ENCODE measurements at places on chromosomes 1 and 21.

GRCh38 chr1:40612345-40612831, 53.1 kb downstream of the RIMS3 start:
- DNase-seq = peak; percentile 27

- DNase-seq = no peak
These were observed 17.4 kb upstream of the SLC2A5 start for GRCh38 chr1:9086796-9087195.

- no peak for DNase-seq
These were observed 27.9 kb upstream of the BMP8B start for GRCh38 chr1:39816415-39817090.

GRCh38 chr1:172450524-172450885, 6.6 kb upstream of the PIGC start:
- DNase-seq = no peak

- no peak for DNase-seq
These were observed 1.2 kb upstream of the DENND1B start for GRCh38 chr1:197776351-197777105.

- DNase-seq = no peak
These were observed 83.9 kb upstream of the EDEM3 start for GRCh38 chr1:184838504-184838951.

DNA sequence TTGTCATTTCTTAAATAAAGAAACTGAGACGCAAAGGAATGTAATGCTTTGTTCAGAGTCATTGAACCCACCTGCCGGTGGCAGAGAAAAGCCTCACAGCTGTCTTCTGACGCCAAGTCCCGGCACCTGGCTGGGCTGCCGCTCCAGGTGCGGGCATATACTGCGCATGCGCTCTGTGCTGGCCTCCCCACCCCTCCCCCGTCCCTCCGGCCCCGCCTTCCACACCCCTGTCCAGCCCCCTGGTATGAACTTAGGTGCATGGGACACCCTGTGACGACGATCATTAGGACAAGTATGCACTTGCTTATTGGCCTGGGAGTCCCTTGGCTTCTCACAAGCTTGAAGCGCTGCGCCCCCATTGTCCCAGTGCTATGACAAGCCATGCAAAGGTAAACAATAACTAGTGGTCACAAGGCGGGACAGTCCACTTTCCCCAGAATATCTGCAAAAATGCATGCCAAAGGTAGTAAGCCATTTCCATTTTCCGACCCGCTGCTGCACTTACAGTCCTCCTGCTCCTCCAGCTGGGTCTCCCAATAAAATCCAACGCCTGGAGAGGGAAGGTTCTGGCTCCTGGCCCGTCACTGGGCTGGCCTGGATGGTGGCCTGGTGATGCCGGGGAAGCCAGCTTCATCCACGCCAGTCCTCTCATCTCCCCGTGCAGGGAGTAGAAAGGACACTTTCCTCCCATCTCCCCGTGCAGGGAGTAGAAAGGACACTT, 100.4 kb downstream of the PSMG1 start:
- no peak for DNase-seq

- DNase-seq = no peak
These were observed 56.2 kb upstream of the FASLG start for GRCh38 chr1:172602706-172603105.

GRCh38 chr1:58862728-58863385, 79.0 kb upstream of the JUN start:
- no peak for DNase-seq

GRCh38 chr21:25664491-25664931, 25.5 kb downstream of the JAM2 start:
- DNase-seq = no peak

DNA sequence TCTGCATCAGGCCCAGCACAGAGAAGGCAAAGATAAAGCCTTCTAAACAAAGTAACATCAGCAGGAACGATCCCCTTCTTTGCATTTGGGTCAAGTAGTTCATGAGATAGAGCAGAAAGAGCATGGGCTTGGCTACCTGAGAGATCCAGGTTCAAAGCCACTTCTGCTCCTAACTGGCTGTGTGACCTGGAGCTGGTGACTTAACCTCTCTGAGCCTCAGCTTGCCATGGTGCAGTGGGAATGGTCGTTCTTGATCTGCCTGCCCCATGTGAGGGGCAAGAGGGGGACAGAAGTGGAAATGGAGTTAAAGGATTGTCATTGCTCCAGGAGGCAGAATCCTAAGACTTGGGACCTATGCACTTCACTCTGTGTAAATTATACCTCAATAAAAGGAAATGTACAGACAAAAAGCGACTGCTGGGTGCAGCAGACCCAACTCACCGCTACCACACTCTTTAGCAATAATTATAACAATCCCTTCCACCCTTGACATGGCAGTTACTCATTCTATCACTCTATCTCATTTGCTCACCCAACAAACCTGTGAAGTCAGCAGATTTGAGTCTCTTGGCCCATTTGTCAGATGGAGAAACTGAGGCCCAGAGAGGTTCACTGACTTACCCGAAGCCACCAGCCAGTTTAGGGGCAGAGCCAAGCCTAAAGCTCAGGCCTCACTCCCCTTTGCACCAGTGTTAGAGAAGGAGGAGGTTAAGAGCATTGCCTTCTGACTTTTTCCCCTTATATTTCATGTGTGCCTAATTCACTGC, 1.5 kb upstream of the MATN1 start:
- no peak for DNase-seq

- DNase-seq = no peak
These were observed 38.3 kb downstream of the ELAPOR1 start for GRCh38 chr1:109152196-109152595.

GRCh38 chr1:198408716-198409115, 131.8 kb downstream of the ATP6V1G3 start:
- no peak for DNase-seq

GRCh38 chr1:31432592-31433395, 19.8 kb downstream of the SERINC2 start:
- no peak for DNase-seq

- DNase-seq = no peak
These were observed 81.9 kb downstream of the CASZ1 start for GRCh38 chr1:10714337-10715114.

DNA sequence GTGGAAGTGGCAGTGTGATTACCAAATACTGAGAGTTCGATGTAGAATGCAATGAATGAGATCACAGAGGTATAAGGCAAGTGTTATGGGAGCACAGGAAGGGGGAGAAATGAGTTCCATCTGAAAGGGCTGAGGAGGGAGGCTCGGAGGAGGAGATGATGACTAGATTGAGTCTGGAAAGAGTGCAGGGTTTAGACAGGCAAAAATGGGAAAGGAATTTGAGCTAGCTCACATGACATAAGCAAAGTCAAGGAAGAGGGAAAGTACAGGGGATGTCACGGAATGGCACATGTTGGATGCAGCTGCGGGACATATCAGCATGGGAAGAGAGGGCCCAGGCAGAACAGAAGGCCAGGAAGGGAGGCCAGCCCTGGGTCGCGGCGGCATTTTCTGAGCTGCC, 132.7 kb downstream of the RUNX1 start:
- no peak for DNase-seq

GRCh38 chr1:199955235-199955634, 72.3 kb upstream of the NR5A2 start:
- no peak for DNase-seq

DNA sequence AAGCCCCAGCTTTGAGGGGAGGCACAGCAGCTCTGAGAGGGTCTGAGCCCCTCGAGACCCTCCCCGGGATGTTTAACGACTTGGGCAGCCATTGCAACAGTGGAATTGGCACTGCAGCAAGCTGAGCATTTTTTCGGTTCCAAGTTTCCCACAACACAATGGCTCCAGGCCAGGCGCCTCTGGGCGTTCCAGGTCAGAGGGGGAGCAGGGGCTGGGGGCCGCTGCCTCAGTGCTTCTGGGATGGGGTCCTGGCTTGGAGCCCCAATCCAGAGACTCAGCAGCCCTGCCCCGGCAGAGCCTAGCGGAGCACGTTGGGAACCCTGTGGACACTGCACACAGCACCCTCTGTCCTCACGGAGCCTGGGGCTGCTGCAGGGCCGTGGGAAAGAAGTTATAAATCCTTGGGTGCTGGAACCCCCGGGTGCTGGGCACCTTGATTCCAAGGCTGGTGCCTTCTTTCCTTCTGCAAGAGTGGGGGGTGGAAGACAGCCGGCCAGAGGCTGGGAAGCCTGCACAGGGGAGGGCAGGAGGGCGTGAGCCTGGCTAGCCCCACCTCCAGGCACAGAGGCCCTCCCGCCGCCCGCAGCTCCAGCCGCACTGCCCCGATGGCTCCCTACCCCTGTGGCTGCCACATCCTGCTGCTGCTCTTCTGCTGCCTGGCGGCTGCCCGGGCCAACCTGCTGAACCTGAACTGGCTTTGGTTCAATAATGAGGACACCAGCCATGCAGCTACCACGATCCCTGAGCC, 50.1 kb downstream of the COL18A1 start:
- DNase-seq = no peak

DNA sequence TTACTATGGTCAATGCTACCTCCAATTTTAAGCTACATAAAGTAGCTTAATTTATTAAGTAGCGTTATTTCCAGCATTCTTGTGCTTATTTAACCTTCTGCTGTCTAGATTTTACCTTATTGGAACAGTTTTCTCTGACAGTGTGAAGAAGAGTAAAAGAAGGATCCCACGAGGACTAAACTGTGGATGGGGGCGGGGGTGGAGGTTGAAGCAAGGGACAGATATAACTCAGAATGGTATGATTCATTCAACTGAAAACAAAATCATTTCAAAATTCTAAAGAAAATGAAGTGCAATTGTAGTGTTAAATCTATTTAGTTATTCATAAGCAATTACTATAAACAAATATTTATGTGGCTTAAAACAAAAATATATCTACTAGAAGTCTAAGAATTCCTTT, 11.5 kb upstream of the VAV3 start:
- DNase-seq = no peak

DNA sequence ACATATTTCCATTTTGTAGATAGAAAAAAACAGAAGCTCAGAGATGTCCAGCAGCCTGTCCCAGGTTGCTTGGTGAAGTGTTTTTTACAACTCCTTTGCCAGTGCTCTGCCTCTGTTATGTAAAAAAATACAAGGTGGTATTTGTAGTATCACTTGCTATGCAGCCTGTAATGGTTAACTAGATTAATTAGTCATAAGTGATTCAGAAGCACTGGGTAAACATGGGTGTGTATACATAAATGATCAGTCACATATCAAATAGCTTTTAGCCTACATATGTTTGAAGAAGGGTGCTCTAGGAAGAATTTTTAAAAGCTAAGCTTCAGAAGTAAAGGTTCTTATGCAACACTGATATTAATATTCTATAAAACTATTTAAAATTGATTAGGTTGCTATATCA, 70.0 kb upstream of the MAGI3 start:
- DNase-seq = no peak

GRCh38 chr21:28310171-28310685, 682.4 kb downstream of the LTN1 start:
- DNase-seq = no peak

DNA sequence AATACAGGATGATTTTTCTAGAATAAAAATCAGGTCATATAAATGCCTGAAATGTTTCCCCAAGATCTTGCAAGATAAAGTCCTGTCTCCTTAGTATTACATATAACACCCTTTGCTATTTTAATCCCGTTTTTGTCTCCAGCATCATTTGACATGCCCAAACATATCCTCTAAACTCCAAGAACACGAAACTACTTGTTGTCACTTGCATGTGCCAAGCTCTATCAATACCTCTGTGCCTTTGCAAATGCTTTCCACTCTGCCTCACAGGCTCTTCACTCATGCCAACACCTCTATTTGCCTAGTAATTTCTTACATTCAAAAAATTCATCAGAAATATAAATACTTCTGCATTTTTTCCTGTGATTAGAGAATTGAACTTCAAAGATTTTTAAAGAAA, 37.9 kb downstream of the LRRIQ3 start:
- no peak for DNase-seq

- no peak for DNase-seq
These were observed 170.5 kb downstream of the TTLL7 start for GRCh38 chr1:83828456-83828855.

- no peak for DNase-seq
These were observed 54.7 kb downstream of the OLFML3 start for GRCh38 chr1:114033961-114034360.

DNA sequence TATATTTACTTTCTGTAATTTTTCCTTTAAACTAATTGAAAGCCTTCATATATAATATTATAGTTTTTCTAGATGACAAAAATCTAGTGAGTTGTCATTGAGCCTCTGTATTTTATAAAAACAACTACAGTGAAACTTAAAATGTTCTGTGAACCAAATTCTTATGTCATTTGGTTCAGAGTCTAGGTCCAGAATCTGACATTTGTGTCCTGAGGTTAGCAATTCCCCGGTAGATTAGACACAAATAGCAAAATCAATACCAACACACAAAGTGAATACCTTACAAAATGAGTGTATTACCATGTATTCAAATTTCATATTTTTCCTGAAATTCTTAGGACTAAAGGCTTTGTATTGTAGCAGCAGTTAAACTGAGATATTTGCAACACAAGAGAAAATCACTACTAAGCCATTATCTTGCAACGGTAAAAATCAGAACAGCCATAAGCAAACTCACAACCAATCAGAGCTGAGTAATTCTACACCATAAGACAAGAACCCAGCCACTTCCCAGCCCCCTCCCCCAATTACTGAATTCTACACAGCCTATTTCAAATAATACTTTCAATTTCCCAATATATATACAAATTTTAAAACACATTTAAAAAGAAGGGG, 573.5 kb downstream of the SMYD3 start:
- no peak for DNase-seq

- DNase-seq = no peak
These were observed 4.5 kb downstream of the AIM2 start for GRCh38 chr1:159071970-159072582.

DNA sequence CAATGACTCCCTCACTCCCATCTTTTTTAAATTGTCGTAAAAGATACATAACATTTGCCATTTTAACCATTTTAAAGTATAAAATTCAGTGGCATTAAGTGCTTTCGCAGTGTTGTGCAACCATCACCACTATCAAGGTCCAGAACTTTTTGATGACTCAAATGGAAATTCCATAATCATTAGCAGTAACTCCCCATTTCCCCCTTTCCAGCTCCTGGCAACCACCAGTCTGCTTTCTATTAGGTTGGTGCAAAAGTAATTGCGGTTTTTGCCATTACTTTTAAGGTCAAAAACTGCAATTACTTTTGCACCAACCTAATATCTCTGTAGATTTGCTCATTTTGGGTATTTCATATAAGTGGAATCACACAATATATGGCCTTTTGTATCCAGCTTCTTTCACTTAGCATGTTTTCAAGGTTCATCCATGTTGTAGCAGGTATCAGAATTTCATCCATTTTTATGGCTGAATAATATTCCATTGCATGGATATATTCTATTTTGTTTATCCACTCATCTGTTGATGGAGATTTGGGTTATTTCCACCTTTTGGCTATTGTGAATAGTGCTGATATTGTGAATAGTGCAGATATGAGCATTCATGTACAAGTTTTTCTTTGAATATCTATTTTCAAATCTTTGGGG, 159.7 kb downstream of the HIVEP3 start:
- no peak for DNase-seq

All from stimulated activated CD8-positive, alpha-beta memory T cell treated with anti-CD3 and anti-CD28 coated beads, Interleukin-15, amount 100 ng/mL, for 24 hours (primary cell).